ENCODE measurements at places on chromosomes 5 and 9.

GRCh38 chr9:70466976-70467561, 52.6 kb upstream of the KLF9 start:
- DNase-seq, result no peak

GRCh38 chr5:150323819-150324218, 21.1 kb upstream of the ARSI start:
- no peak for DNase-seq

- no peak for DNase-seq
These were observed 16.1 kb downstream of the AHRR start for GRCh38 chr5:337563-338130.

GRCh38 chr5:133921979-133922378, 46.4 kb downstream of the C5orf15 start:
- DNase-seq, result no peak

- DNase-seq, result no peak
These were observed 140.4 kb upstream of the FST start for GRCh38 chr5:53339962-53340540.

GRCh38 chr5:172707285-172708182, 63.5 kb downstream of the DUSP1 start:
- peak; percentile 74 for DNase-seq

GRCh38 chr9:6759185-6759977, 1.6 kb downstream of the KDM4C start:
- no peak for DNase-seq

- no peak for DNase-seq
These were observed 105.0 kb downstream of the ANKRD55 start for GRCh38 chr5:56128113-56128512.

- no peak for DNase-seq
These were observed 485.0 kb downstream of the ENC1 start for GRCh38 chr5:74155501-74155900.

GRCh38 chr9:89815061-89815902, 210.5 kb downstream of the GADD45G start:
- DNase-seq, result peak; percentile 29

- DNase-seq, result no peak
These were observed 58.6 kb downstream of the CDKN2A start for GRCh38 chr9:21935631-21936030.

DNA sequence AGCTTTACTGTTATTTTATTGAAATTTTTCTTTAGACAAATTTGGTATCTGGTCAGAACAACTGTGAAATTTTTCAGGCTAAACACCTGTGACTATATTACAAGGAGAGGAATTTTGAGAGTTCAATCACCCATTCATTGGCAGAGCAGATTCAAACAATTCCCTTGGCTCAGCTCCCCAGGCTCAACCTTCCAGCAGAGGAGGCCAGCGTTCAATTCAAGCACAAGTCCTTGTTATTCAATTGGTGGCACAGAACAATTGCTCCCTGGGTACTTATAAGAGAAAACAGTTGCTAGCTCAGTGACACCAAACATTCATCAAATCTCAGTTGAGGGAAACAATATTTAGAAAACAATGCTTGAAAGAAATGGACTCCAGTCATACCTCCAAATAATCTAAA, 83.3 kb downstream of the SUSD1 start:
- no peak for DNase-seq

GRCh38 chr9:36584620-36585460, 12.1 kb downstream of the MELK start:
- no peak for DNase-seq

All from ecto neural progenitor cell (in vitro differentiated cells).